ENCODE measurements at places on chromosomes 12 and 14.
A peak's percentile ranks its signal among the peaks of the same experiment; 100 is the strongest.

GRCh38 chr12:40325349-40325960 is 100.7 kb downstream of the LRRK2 start:
- no peak for DNase-seq

DNA sequence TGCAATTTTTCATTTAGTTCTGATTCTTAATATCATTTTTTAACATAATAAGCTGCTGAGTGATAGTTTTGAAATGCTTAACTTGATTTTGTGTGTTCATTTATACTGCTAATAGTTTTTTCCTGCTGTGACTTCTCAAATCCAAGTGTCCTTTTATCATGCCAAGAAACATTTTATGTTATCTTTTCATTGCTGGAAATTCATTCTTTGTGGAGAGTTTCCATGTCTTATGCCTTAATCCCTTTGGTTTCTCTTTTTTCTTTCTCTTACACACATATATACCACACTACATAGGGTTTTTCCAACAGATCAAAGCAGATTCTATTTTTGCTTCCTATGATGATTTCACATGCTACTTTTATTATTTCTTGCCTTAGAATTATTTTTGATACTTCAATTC is 981.1 kb downstream of the SLC6A15 start:
- DNase-seq, result no peak

DNA sequence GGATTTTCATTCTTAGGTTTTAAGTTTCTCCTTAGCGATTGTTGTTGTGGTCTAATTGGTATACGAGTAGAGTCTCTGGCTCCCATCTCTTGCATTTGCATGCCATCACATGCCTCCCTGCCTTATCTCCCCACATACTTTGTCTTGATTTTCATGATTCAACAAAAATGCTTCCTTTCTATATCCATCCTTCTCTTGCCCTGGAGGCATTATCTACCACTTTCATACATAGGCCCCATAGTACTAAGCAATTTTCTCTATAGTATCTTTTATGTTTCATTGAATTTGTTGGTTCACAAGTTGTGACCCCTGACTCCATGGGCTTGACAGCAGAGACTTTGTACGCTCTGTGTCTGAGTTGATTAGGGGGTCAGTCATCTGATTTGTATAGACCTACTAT is 226.1 kb downstream of the ACSS3 start:
- no peak for DNase-seq

DNA sequence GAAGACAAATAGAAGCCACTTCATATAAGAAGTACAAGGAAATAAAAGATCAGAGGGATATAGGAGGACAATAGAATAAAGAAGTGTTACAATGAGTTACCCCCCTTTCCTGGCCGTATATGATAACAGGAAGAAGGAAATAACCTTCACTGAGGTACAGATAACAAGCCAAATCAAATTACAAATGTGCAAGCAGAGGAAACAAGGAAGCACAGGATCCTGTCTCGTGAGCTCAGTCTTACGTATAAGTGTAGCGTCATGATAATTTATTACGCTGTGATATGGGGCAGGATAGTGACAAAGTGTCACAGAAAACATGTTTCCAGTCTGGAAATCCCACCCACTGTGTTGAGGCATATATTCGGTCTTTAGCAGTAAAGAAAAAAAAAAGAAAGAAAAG is 26.5 kb downstream of the CRACR2A start:
- DNase-seq, result no peak

DNA sequence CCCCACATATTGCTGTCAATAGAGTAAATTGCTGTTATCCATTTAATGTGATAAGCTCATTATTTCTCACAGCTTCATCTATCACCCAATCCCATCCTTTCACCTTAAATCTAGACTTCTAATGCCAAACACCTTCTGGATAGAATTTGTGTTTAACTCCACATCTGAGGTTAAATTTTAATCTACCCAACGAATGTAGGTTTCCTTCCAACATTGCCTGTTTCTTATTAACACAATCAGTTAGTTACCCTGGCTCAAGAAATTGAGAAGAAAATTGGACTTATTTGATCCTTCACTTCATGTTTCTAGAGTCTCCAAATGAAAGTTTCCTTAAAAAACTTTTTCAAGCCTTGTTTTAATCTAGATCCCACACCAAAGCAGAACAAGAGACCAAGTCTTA is 67.3 kb downstream of the PTPRO start:
- no peak for DNase-seq

- DNase-seq, result no peak
Observed at GRCh38 chr12:72748971-72749370, 476.8 kb downstream of the TRHDE start.

DNA sequence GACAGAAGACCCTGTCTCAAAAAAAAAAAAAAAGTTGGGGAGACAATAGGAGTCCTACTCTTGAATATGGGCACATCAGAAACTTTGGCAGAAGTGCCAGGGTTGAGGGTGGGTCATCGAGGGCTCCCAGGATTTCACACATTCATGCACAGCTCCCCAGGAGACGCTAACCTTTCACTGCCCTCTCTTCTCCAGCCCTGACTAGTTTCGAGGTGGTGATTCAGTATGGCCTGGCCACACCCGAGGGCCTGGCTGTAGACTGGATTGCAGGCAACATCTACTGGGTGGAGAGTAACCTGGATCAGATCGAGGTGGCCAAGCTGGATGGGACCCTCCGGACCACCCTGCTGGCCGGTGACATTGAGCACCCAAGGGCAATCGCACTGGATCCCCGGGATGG is 29.4 kb upstream of the LRP1-AS start:
- no peak for DNase-seq

DNA sequence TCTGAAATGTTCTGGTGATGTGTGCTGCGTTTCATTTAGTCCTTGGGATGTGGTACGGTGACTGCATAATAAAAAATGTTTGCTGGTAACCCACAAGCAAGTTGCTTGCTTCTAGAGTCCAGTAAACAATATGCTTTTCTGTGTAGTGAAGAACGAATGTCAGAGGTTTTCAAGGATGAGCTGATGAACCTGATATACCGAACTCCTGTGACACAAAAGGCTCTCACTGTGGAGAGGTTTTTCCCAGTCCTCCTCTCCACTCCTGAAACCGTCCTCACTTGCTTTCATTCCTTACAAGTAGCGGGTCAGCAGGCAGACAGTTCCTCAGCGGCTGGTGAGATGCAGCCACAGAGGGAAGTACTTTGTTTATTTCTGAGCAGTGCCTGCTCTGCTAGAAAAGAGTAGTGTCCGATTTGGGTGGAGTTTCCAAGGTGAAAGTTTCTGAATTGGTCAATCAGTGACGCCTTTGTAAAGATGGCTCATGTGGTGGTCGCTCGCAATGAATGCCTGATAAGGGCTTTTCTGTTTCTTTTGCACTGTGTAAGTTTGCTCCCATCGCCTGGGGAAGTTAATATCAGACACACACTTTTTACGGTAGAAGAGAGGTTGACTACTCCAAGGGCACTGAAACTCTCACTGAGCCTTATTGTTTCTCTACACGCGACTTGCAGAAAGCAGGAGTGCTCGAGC is 3.0 kb downstream of the ETV6 start:
- peak; percentile 21 for DNase-seq

- no peak for DNase-seq
Observed at GRCh38 chr14:58876608-58877007, 238.8 kb downstream of the DACT1 start.

DNA sequence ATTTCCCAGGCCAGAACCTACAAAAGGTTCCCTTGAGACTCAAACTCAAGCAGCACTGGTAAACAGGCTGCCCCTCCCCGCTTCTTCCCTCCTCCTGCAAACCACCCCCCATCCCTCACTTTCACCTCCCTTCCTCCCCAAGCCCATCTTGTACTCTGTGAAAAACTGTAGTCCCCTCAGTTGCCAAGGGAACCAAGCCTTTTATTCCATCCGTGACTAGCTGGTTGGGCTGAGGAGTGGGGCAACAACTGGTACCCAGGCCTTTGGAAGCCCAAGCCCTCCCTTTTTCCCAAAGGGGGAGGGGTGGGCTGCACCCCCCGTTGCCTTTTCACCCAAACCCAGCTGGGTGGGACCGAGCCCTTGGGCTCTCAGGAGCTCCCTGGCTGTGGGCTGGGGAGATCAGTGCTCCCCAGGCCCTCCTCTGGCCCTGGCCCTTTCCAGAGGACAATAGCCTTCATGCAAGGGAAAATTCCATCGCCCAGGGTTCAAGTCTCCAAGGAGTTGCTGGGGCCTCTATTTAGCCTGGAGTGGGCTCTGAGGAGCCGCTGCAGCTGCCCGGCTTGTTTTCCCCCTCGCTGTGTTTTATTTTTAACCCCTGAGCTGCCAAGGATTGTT is 61.9 kb downstream of the ZFP36L1 start:
- no peak for DNase-seq

- DNase-seq, result no peak
Observed at GRCh38 chr12:68771223-68771925, 25.4 kb downstream of the SLC35E3 start.
